ENCODE measurements at places on chromosomes 7 and 10.

DNA sequence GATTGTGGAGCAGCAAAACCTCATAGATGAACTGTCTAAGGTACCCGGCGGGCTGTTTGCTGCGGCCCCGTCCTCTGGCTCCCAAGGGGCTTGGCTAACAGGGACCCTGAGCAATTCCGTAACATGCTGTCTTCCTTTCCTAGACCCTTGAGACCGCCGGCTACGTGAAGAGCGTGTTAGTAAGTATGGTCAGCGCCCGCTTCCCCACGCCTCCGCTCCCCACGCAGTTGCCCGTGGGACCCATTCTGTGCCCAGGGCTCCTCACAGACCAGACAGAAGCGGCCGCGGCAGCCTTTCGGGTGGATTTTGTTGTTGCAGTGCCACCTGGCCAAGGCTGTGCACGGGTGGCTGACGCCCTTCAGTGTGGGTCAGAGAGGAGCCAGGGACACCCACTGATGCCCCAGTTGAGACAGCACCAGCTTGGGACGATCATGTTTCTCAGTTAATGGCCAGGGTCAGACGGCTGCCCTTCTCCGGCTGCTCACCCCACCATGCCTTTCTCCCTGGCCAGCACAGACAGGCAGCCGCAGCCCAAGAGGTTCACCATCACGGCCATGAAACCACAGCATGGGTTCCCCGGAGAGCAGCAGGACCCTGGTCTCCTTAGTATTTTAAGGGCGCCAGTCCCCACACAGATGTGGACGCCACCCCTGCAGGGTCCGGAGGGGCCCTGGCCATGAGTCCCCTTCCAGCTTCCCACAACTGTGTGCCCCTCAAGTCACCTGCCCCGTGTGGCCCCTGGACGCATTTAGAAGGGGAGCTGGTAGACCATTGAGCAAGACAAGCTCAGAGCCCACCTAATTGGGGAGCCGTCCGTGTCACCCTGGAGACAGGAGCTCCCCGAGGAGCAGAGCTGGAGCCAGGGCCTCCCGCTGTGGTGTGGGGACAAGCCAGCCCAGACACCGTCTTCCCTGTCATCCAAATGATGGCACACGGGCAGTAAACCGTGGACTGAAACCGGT is 49.4 kb upstream of the DPYSL4 start:
- no peak for DNase-seq

- DNase-seq: no peak
These were observed 165.8 kb downstream of the CCSER2 start for GRCh38 chr10:84493951-84494848.

GRCh38 chr7:100825751-100826513 is 1.4 kb downstream of the EPHB4 start:
- DNase-seq: no peak

- no peak for DNase-seq
These were observed 39.8 kb upstream of the BHLHA15 start for GRCh38 chr7:98171449-98171848.
